ENCODE measurements at places on chromosomes 7 and 10. TPM values are rescaled to one million over a fixed set of nuclear protein-coding genes. Genes with fewer than 3 reads are reported as not detected.
A peak's percentile ranks its signal among the peaks of the same experiment; 100 is the strongest.

Gene ALOX5
- 6.3 TPM for total RNA-seq

Gene HMX3
- total RNA-seq = not detected

Gene CYP26A1
- not detected for total RNA-seq

Gene TMEM72
- total RNA-seq = not detected

Gene TLX1
- not detected for total RNA-seq

Gene FBXL15
- total RNA-seq = 21.3 TPM

Gene RBP3
- total RNA-seq = not detected

Gene CALML3
- not detected for total RNA-seq

Gene NKX1-2
- total RNA-seq = not detected

Gene PRSS37
- not detected for total RNA-seq

Gene CDK1
- 3.6 TPM for total RNA-seq

Gene SNX10
- total RNA-seq = 0.96 TPM

Gene CCL24
- not detected for total RNA-seq

Gene PURB
- 10.0 TPM for total RNA-seq

Gene PPP1R3A
- total RNA-seq = 97.9 TPM

Gene RBM48
- 8.9 TPM for total RNA-seq

- H3K4me1 ChIP-seq = peaks cover 30% of the 10 kb centered on the region
- DNase-seq = peak; percentile 60
- H3K27ac ChIP-seq = peak overlapping the region; percentile 99
- H3K4me3 ChIP-seq = peak overlapping the region; percentile 89
Observed at GRCh38 chr10:68330852-68331454, 911 bp upstream of the HNRNPH3 start.

GRCh38 chr10:131337741-131338140 is 26.2 kb upstream of the TCERG1L start:
- no peak overlapping the region for H3K27ac ChIP-seq
- no peaks in the 10 kb centered on the region for H3K27me3 ChIP-seq
- no peaks in the 10 kb centered on the region for H3K4me1 ChIP-seq
- no peak for DNase-seq
- H3K36me3 ChIP-seq = no peaks in the 10 kb centered on the region

- H3K27me3 ChIP-seq = no peaks in the 10 kb centered on the region
- no peaks in the 10 kb centered on the region for H3K36me3 ChIP-seq
- no peak overlapping the region for H3K27ac ChIP-seq
Observed at GRCh38 chr7:95527033-95527775, 41.5 kb downstream of the ASB4 start.

GRCh38 chr10:27464993-27465392 is 39.1 kb upstream of the RAB18 start:
- no peaks in the 10 kb centered on the region for H3K27me3 ChIP-seq
- no peaks in the 10 kb centered on the region for H3K4me1 ChIP-seq
- no peak for DNase-seq
- H3K27ac ChIP-seq = no peak overlapping the region
- H3K4me3 ChIP-seq = no peak overlapping the region

DNA sequence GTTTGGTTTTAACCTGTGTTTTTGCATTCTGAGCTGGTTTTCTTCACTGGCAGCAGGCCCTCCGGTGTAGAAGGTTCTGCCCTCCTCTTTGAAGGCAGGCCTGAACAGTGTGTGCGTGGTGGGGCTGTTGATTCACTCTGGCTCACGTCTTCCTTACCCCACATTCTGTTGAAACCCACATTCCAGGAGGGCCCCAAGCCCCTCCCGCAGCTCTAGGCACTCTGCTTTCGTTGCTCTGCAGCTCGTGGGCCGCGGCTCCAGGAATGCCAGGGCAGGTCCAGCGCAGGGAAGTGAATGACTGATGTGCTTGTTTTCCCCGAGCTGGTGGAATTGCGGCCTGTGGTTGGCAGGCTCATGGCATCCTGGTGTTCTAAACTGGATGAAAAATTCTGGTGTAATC is 49.0 kb downstream of the HTRA1 start:
- no peaks in the 10 kb centered on the region for H3K27me3 ChIP-seq
- no peak overlapping the region for H3K27ac ChIP-seq
- H3K4me1 ChIP-seq = no peaks in the 10 kb centered on the region
- H3K36me3 ChIP-seq = peaks cover 18% of the 10 kb centered on the region

DNA sequence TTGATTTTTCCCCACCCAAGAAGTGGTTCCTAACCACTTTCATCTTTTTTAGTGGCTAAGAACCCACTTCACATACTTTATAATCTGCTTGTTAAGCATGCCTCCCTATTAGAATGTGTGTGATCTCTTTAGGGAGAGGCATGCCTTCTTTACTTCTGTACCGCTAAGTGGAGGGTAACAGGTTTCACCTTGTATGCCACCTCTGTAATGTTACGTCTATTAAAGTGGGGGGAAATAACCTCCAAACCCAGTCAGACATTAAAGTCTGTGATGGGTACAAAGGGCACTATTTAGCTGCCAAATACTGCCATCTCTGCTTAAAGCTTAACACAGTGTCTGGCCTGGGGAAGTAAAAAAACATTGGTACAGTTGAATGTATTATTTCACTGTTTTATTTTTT is 51.9 kb downstream of the EPC1 start:
- DNase-seq = no peak
- no peak overlapping the region for H3K4me3 ChIP-seq
- H3K36me3 ChIP-seq = peaks cover 16% of the 10 kb centered on the region
- H3K4me1 ChIP-seq = peaks cover 4% of the 10 kb centered on the region
- H3K27me3 ChIP-seq = no peaks in the 10 kb centered on the region

DNA sequence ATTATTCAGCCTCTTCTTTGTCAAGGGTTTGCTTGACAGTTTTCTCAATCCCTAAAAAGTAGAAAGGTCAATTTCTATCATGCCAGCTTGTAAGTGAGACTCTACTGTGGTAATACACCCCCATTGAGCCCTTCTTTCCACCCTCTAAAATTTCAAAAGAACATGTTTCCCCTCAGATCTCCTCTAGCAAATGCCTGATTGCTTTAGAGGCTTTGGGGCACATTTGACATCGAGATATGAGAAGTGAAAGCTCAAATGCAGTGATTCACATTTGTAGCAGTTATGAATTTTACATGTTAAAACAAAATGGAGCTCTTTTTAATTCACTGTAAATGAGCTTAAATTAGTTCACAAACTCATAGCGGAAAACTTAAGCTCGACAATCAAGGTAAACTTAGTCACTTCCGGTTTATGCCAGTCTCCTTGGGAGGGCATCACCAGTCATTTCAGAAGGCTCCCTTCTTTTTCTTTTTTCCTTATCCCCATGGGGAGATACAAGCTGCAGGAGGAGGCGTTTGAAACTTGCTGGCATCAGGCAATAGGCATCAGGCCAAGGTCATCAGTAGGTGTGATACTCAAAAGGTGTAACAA is 55.3 kb upstream of the ADO start:
- no peak for DNase-seq
- no peak overlapping the region for H3K27ac ChIP-seq
- H3K36me3 ChIP-seq = no peaks in the 10 kb centered on the region
- no peaks in the 10 kb centered on the region for H3K4me1 ChIP-seq
- no peaks in the 10 kb centered on the region for H3K27me3 ChIP-seq

- no peak for DNase-seq
- H3K27ac ChIP-seq = no peak overlapping the region
Observed at GRCh38 chr7:2431260-2431867, 28.0 kb downstream of the CHST12 start.

GRCh38 chr7:96080027-96080426 is 241.9 kb downstream of the SLC25A13 start:
- no peak overlapping the region for H3K4me3 ChIP-seq
- H3K4me1 ChIP-seq = peaks cover 4% of the 10 kb centered on the region
- DNase-seq = no peak
- H3K27me3 ChIP-seq = no peaks in the 10 kb centered on the region
- H3K36me3 ChIP-seq = no peaks in the 10 kb centered on the region
- H3K27ac ChIP-seq = no peak overlapping the region

- H3K36me3 ChIP-seq = no peaks in the 10 kb centered on the region
- no peaks in the 10 kb centered on the region for H3K4me1 ChIP-seq
- no peak overlapping the region for H3K27ac ChIP-seq
- DNase-seq = no peak
- H3K4me3 ChIP-seq = no peak overlapping the region
Observed at GRCh38 chr7:138116141-138116540, 39.9 kb downstream of the AKR1D1 start.

GRCh38 chr10:86648704-86649427 is 5.5 kb upstream of the OPN4 start:
- no peaks in the 10 kb centered on the region for H3K27me3 ChIP-seq
- H3K4me3 ChIP-seq = no peak overlapping the region
- peaks cover 47% of the 10 kb centered on the region for H3K4me1 ChIP-seq
- H3K36me3 ChIP-seq = no peaks in the 10 kb centered on the region
- peak overlapping the region; percentile 29 for H3K27ac ChIP-seq

GRCh38 chr7:18003286-18003994 is 24.2 kb downstream of the PRPS1L1 start:
- H3K27ac ChIP-seq = no peak overlapping the region
- H3K4me3 ChIP-seq = no peak overlapping the region
- H3K36me3 ChIP-seq = no peaks in the 10 kb centered on the region
- H3K27me3 ChIP-seq = no peaks in the 10 kb centered on the region
- H3K4me1 ChIP-seq = no peaks in the 10 kb centered on the region

GRCh38 chr10:116274064-116274904 is 1.3 kb upstream of the GFRA1 start:
- H3K36me3 ChIP-seq = no peaks in the 10 kb centered on the region
- H3K27ac ChIP-seq = no peak overlapping the region
- no peaks in the 10 kb centered on the region for H3K27me3 ChIP-seq
- peaks cover 33% of the 10 kb centered on the region for H3K4me1 ChIP-seq
- H3K4me3 ChIP-seq = peak overlapping the region; percentile 35
- no peak for DNase-seq

GRCh38 chr7:24346716-24347115 is 62.7 kb downstream of the NPY start:
- no peak overlapping the region for H3K4me3 ChIP-seq
- H3K4me1 ChIP-seq = no peaks in the 10 kb centered on the region
- no peak for DNase-seq
- H3K27ac ChIP-seq = no peak overlapping the region

DNA sequence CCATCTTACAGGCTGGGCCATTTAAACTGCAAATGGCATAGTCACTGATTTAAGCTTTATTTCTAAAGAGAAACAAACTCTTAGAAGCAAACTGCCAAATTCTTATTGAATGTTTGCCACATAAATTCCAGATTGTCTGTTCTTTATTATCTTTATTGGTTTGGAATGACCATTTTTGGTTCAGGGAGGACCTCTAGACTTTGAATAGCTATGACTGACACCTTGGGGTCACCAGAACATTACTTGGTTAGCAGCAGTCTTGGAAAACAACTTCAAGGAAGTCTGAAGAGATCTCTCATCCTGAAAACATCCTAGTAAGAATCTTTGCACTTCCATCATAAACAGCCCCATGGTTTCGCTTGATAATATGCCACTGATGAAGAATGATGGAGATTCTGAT is 197.1 kb downstream of the SUGCT start:
- no peaks in the 10 kb centered on the region for H3K36me3 ChIP-seq
- DNase-seq = no peak
- H3K27ac ChIP-seq = no peak overlapping the region
- no peaks in the 10 kb centered on the region for H3K4me1 ChIP-seq
- no peak overlapping the region for H3K4me3 ChIP-seq

DNA sequence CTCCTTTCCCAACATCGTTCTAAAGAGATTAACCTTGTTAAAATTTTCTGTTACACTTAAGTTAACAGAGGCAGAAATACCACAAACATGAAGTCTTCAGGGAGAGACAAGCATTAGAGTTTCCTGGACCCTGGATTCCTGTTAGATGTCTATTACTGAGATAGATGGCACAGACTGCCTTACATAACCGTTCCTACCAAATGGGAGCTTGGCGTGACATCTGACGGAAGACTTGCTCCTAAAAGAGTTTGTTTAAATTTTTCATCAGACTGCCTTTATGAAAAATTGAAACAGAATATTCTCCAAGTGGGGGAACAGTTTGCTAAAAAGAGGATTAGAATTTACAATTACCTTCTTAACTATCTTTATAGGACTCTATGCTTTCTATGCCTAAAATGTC is 22.7 kb downstream of the ANK3 start:
- H3K36me3 ChIP-seq = no peaks in the 10 kb centered on the region
- no peak for DNase-seq
- H3K27me3 ChIP-seq = no peaks in the 10 kb centered on the region
- H3K4me1 ChIP-seq = no peaks in the 10 kb centered on the region

DNA sequence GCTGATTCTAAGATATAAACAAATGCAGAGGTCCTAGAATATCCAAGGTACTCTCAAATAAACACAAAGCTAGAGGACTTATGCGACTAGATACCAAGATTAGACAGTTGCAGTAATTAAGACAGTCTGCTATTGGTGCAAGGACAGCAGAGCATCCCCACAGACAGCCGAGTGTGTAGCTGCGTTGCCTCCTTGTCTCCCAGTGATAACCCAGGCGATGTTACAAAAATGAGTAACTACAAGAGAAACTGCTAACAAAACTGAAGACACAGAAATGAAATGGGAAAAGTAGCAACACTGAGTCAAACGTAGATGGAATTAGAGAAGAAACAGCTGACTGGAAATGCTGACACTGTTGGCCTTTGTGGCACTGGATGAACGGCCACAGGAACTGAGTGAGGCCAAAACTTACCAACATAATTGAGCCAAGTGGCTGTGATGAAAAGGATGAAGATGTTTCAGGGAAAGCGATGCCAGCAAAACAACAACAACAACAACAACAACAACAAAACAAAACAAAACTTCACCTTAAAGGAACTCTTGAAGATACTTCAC is 54.3 kb downstream of the BAIAP2L1 start:
- no peaks in the 10 kb centered on the region for H3K27me3 ChIP-seq
- H3K4me3 ChIP-seq = no peak overlapping the region
- no peak for DNase-seq
- no peak overlapping the region for H3K27ac ChIP-seq
- no peaks in the 10 kb centered on the region for H3K36me3 ChIP-seq
- no peaks in the 10 kb centered on the region for H3K4me1 ChIP-seq
